ENCODE measurements at places on chromosomes 2 and 18. TPM values are rescaled to one million over a fixed set of nuclear protein-coding genes. Genes with fewer than 3 reads are reported as not detected.

LOXL3 gene
- total RNA-seq: 0.85 TPM

DNA sequence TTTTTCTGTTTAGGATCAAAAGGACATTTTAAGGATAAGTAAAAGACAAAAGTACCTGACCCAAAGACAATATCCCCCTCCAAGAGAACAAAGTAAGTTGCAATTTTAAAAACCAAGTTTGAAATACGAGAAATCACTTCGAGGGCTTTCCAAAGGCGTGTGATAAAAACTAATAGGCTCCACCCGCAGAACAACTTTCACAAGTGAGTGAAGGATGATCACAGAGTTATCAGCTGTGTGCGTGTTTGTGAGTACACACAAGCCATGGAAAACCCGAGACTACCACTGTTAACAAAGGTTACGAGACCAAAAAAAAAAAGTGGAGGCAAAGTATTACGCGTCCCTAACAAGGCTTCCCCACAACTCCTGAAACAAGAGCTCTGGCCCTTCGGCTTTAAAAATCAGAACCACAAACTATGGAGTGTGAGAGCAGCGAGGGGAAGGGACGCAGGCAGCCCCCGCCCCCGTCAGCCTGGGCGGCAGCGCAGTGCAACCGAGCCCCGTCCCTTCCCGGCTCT is 719 bp downstream of the SMAD2 start:
- peak; percentile 53 for DNase-seq

GRCh38 chr2:177038787-177039484 is 173.7 kb upstream of the HNRNPA3 start:
- DNase-seq: no peak

DNA sequence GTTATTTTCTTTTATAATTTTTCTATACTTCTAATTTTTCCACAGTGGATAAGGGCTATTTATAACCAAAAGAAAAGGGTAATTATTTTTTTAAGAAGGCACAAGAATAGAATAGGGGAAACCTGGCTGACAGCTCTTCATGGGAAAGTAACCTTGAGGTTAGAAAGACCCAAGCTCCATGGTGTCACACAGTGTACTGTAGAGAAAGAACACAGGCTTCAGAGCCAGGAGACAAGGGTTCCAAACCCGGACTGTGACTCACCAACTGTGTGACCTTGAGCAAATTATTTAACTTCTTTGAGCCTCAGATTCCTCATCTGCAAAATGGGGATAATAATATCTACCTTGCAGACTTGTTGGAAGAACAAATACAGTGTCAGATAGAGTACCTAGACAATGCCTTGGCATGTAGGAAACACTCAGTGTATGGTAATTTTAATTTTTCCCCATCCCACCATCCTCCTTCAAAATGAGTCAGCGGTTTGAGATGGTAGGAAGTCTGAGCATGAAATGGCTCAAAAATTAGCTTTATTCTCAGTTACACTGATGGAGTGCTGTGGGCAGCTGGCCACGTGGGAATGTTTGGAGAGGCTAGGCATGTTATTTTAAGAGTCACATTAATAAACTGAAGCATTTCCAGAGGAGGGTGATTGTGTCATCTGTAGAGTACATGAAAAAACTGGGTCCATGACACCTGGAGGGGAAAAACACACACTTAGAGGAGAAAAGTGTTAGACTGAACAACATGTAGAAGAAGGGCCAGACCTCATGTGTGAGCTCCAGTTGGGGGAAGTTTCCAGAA is 36.7 kb downstream of the TMEM37 start:
- DNase-seq: no peak

MC2R gene
- total RNA-seq: not detected

DNA sequence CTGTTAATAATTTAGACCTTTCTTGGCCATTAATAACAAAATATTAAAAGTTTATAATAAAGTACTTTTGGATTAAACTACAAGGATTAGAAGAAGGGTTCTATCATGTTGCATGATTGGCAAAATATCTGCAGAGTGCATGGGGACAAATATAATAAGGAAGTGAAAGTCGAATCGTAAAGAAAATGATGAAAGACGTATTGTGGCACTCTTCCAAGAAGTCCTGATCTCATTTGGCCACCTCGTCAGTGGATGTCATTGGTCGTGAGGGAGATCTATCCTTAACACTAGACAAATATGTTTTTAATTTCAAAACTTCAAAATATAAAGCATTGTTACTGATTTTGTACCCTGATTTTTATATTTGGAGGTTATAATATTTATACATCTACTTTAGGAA is 197.7 kb upstream of the STON1 start:
- DNase-seq: peak; percentile 68

GRCh38 chr2:218375212-218375611 is 6.9 kb upstream of the SLC11A1 start:
- peak; percentile 27 for DNase-seq

- DNase-seq: no peak
These were observed 185.0 kb downstream of the PRPF40A start for GRCh38 chr2:152532241-152532640.

DNA sequence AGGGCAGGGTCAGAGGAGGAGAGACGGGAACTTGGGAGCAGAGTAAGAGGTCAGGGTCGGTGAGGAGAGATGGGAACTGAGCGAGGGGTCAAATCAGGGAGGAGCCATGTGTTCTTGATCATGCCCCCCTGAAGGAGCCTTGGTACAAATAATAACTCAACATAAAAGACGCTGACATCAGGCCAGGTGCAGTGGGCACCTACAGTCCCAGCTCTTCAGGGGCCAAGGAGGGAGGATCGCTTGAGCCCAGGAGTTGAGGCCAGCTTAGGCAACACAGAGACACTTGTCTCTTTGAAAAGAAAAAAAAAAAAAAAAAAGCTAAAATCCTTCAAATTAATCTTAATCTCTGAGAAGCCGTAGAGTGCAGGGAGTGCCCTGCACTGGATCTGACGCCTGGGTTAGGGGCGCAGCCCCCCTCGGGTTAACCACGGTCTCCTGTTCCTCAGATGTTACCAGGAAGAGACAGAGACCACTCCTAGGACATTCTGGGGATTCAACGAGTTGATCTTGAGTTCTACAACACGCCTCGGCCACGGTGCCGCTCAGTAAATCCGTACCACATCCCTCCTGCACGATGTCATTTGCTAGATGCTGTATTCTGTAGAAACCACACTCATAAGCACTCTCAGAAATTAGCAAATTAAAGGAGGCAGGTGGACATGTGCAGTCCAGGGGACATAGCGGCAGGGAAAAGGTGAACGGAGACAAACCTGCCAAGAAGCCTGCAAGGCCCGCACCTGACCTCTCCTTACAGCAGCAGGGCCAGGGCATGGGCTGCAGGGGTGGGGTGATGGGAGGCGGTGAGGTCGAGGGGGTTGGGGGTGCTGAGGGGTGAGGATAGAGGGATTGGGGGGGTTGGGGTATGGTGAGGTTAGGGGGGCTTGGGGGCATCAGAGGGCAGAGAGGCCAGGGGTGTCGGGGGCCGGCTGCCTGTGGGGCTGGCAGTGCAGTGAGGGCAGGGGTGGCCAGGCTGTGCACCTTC is 29.2 kb downstream of the SLC66A2 start:
- no peak for DNase-seq

Data from dermis blood vessel endothelial cell (primary cell).